NCI-H2171 treated with DMSO at 0.1 percent for 48 hours (cell line): ENCODE measurements at places on chromosomes 5 and 9.

DNA sequence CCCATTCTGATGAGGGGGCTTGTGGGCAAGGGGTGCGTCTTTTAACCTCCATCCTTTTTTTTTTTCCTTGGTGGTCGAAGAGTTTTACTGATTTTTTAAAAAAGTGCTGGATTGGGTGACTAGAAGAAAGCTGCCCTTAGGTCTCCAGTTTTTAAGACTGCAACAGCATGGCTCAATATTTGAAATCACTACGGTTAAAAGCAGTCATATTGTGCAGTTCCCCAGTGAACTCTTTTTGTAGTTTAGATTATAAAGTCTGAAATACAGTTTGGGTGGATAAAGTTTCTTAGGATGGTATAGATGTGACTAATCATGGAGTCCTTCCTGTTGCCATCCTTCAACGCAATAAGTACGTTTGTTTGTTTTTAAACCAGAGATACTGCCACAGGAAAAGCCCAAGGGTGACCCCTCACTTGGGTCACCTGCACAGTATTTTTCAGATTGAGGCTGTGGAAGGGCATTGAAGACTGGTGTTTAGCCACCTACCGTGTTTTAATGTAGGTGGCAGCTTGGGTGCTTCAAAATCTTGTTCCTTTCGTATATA, 520 bp upstream of the DHFR start:
- DNase-seq: no peak

DNA sequence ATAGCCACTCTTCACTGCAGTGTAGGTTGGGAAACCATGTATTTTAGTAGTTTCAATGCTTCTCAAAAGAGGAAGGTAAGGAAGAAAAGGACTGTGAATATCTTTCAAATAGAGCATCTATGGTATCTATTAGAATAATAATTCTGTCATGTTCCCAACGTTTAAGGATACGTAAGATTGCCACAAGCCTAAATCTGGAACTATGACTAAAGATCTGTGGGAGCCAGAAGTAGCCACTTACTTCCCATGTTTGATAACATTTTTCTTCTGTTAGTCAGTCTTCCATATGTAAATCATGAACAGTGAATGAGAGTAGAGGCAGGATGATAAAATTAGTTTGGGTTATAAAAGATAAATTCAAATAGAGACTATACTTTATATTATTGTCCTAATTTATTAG, 16.3 kb upstream of the MROH2B start:
- no peak for DNase-seq

- DNase-seq: no peak
These were observed 116.4 kb upstream of the PTPRD start for GRCh38 chr9:10729213-10729612.

DNA sequence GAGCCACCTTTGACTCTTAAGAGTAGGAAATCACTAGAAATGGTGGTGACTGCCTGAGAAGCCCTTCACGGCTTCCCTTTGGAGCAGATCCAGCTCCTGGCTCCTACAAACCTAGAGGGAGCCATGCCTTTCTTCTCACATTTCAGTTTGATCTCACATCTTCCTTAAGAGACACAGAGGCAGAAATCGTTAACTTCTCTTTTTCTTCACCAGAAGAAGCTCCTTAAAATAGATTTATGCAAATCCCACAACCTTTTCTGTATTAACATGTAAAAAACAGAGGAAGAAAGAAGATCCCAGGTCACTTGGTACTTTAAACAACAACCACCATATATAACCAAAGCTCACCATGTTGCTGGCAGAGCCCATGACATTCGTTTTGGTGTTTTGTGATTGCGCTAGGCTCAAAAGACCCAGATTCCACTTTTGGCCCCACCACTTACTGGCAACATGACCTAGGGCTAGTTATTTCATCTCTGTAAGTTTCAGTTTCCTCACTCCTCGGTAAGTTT, 29.6 kb downstream of the PAX5 start:
- peak; percentile 1 for DNase-seq

- DNase-seq: no peak
These were observed 361.8 kb upstream of the ACTBL2 start for GRCh38 chr5:57844410-57844809.

DNA sequence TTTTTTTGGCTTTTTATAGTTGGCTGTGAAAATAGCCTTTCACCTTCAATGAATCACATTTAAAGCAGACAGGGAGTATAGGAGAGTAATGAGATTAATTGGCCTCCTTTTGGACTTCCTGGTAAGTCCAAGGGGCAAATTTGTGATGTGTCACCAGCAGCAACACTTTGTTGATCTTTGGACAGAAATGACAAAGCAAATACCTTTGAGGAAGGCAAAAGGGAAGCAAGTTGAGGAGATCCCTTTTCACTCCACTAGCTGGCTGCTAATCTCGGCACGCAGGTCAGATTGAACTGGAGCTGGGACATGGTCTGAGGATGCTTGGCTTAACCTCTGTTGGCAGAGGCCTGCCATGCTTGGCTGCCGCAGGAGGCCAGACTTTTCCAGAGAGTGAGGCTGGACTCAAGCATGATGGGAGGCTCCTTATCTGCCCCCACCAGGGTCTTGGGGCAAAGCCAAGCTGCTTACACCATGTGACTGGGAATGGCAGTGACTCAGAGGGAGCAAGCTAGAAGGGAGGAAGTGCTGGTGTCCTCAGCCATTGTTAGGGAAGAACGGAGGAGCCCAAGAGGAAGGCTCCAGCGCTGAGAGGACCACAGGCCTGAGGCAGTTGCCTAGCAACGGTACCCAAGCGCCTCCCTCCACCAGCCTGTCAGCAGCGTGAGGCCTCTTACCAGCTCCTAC, 174.5 kb upstream of the MAP1B start:
- no peak for DNase-seq

- no peak for DNase-seq
These were observed 9.7 kb upstream of the SNX24 start for GRCh38 chr5:122835681-122836080.

GRCh38 chr5:56011835-56012234, 17.1 kb upstream of the IL6ST start:
- DNase-seq: no peak

- no peak for DNase-seq
These were observed 95.3 kb upstream of the GNA14 start for GRCh38 chr9:77743386-77743785.

DNA sequence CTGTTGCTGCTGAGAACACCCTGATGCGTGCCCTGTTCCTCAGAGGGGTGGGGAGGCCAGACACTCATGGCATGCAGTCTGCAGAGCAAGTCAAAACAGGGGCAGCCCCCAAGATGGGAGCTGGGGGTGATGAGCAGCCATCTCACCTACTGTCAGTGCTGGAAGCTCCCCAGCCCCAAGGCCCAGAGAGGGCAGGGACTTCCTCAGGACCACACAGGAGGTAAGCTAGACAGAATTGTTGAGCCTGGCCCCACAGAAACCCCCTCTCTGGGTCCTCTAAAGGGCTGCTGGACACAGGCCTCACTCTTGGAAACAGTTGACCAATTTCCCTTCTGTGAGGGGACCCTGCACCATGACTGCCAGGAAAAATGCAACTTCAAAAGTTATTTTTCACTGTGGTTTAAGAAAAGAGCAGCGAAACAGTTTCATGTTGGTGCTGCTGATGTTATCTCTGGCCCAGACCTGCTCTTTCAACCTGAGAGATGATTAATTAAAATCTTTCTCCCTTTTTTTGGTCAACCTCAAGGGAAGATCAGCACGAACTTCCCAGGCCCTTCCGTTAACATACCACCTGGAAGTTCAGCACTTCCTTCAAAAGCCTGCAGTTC, 9.6 kb downstream of the CSF2 start:
- DNase-seq: no peak

DNA sequence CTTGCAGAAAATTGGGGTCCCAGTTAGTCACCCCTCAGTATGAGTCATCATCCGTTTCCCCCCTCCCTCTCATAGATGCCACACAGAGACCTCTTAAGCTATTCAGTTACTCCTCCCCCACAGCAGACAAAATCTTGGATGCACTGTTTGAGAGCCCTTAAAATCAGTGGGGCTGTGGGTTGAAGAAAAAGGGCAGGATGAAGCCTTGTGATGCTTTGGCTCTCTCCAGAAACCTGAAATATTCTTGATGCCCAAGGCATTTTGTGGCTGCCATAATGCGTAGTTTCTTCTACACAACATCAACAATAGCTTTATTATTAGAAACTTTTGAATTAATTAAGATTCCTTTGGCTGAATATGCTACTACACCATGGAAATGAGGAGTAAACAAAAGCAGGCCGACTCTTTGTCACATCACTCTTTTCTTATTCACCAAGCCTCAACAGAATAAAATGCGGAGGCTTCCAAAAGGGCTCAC, 133.8 kb downstream of the MRPS30 start:
- DNase-seq: no peak

DNA sequence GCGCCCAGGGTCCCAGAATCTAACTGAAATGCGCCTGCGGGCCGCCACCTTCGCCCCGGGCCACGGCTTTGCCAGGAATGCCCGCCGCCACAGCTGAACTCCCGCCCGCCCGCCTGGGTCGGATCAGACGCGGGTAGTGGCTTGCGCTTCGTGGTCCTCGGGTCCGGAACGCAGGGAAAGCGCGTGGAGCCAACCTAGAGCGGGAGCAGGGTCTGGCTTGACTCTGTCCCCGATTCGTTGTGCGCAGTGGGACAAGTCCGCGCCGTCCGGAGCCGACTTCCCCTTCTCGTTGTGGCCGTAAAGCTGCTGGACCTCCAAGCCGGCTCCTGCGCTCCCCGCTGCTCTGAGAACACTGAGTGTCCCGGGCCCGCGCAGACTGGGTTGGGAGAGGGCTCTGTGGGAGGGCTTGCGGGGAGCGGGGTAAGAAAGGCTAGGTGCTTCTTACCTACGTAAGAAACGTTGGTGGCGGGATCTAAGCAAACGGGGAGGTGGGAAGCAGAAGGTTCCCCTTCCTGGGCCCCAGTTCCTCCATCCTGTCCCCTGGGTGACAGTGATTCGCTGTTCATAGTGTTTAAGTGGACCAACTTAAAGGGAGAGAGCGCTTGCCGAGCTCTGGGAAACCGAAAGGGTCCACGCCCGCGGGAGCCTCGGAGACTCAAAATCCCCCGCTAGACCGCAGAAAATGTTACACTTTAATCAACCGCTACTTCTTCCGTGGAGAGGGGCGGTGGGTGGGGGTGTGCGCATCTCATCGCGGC, 4.4 kb upstream of the FOXE1 start:
- no peak for DNase-seq

- DNase-seq: no peak
These were observed 170.2 kb upstream of the PAPPA start for GRCh38 chr9:115983366-115983765.

- no peak for DNase-seq
These were observed 66.5 kb downstream of the PTCD2 start for GRCh38 chr5:72386639-72387038.

DNA sequence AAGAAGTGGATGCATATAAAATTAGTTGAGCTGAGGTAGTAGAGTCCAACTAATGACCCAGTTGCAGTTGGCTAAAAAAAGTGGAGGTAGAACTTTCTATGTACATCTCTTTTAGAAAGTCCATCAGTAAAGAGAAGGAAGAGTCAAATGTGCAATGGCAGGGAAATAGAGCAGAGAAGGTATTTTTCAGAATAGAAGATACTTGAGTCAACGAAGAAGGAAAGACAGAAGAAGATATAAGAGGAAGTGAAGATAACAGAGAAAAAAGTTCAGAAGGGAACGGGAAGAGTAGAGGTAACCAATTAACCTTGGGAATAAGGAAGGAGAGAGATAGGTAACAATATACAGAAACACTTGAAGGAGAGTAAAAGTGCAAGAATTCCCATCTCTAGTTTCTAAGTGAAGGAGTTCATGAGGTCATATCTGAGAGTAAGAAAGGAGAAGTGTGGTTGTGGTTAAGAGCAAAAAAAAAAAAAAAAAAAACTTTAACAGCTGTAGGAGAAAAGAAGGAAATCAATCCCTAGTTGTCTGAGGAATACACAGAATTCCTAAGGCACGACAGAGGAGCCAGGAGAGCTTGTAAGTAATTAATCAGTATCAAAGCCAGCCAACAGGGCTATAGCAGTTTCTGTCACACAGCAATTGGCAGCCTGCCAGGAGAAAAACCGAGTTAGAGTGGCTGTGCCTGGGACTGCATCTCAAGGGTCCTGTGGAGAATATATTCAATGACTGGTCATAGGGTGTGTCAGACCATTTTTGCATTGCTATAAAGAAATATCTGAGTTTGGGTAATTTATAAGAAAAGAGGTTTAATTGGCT, 61.0 kb downstream of the ARL15 start:
- peak; percentile 74 for DNase-seq

DNA sequence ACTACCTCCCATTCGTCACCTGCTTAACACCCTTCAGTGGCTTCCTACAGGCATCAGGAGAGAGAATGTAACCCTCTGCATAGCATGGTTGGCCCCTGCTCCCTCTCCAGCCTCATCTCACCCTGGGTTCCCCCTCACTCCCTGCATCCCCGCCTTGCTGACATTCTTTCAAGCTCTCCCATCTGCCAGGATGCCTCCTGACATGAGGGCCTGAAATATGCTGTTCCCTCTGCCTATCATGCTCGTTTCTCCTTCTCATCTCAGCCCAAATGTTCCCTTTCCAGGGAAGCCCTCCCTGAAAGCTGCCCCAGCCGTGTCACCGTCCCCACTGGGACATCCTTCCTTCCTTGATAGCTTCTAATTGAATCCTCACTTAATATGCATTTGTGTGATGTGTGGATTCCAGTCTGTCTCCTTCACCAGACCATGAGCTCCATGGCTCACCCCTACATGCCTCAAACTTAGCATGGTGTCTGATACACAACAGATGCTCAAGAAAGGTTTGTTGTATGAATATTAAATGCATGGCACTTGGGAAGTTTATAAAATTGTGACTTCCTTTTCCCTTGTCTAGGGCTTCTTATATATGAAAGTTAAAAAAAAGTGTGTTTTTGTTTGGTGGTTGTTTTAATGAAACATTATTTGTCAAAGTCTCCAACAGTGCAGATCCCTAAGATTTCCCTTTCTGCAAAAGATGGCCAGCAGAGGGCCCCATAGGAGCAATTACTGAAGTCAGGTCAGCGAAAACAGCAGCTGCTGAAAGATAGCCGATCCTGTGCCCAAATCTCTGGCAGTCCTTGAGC, 7.3 kb upstream of the C5orf58 start:
- DNase-seq: peak; percentile 49

DNA sequence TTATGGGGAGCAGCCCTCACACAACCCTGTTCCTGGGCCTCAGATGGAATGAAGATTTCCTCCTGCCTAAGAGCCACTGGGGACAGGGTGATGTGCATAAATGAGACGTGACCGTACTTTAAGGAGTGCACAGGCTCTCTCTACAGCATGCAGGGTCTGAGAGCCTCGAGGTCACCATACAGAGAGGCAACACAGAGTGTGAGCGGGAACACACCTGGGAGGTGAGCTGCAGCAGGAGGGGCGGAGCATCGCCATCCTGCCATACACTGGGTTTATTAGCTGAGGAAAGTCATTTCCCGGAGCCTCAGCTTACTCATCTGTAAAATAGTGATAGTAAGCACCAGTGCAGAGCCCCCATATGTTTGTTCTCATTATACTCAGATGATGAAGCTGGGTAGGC, 182.5 kb upstream of the RAD23B start:
- no peak for DNase-seq

DNA sequence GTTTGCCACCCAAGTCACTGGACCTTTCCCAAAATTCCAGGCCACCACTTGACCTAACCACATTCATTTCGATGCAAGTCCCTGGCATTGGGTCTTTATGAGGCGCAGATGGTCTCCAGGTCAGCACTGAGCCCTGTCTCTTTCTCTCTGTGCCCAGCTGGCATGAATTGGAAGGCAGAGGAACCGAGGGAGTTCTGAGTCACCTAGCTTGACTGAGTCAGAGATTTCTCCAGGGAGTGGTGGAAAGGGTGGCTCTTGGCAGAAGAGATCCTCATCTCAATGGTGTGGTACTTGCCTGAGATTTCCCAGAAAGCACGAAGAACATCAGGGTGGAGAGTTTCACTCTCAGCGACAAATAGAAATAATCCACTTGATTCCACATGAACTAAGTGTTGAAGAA, 43.8 kb downstream of the WDR36 start:
- DNase-seq: no peak
